ENCODE measurements at places on chromosomes 11 and 22.

DNA sequence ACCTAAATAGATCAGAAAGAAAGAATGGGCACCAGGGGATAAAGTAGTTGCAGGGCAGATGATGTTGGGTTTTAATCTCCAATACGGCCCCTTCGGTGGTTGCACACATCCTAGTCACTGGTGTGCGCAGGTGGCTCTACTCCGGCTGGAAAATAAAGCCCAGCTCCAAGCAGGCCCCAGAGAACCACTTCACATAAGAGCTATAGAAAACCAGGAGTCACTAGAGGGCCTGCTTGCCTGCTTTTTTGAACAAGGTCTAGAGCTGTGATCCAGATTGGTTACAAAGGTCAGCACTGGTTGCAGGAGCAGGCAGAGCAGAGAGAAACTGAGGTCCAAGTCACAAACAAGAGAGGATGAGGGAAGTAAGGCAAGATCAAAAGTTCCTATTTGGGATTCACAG is 41.5 kb upstream of the MS4A8 start:
- DNase-seq = no peak

DNA sequence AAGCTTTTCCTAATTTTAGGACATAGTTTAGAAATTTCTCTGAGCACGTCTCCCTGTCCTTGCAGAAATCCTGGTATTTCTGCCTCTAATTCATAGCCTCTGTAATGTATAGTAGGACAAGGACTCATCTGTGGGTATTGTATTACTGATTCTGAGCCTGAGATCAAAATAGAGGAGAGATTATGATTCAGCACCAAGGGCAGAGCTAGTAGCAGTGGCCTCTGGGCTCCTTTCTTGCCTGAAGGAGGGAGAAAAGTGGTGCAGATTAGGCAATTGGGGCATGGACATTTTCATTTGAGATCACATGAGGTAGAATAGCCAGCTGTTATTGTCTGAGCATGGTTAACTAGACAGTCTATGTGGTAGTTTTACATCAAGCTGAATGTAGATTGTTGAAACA is 2.8 kb downstream of the MADD start:
- no peak for DNase-seq

- no peak for DNase-seq
Measured at GRCh38 chr22:24208012-24208749, 26.9 kb downstream of the SUSD2 start.

DNA sequence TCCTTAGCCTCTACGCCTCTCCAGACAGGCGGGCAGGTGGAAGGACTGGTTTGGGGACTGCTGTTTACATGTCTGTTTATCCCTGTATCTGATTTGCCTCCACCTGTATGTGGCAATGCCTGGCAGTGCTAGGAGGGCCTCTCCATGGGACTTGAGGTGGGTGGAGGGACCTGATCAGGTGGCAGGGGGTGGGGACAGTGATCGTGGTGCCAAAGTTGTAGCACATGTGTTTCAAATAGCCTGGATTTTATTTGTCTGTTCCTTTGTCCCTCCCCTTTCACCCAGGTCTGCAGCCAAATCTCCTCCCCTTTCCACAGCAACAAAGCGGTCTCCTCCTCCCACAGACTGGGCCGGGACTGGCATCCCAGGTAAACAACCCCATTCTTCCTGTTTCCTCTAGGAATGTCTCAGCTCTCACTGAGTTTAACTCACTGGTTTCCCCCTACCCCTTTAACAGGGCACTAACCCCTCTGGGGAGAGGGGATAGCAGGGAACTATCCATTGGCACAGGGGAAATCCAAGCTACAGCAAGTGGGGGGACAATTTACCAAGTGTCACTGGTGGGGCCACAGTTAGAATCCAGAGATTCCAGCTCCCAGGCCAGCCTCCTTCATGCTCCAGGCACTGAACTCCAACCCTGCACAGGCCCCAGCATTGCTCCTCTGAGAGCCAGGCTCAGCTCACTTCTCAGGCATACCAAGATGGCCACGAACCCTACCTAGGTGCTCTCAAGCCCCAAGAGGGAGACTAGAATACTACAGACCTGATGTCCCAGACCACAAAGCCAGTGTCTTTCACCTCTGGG is 22.9 kb upstream of the TLCD5 start:
- no peak for DNase-seq

- no peak for DNase-seq
Measured at GRCh38 chr11:39190751-39191150, 2268.7 kb downstream of the LRRC4C start.

DNA sequence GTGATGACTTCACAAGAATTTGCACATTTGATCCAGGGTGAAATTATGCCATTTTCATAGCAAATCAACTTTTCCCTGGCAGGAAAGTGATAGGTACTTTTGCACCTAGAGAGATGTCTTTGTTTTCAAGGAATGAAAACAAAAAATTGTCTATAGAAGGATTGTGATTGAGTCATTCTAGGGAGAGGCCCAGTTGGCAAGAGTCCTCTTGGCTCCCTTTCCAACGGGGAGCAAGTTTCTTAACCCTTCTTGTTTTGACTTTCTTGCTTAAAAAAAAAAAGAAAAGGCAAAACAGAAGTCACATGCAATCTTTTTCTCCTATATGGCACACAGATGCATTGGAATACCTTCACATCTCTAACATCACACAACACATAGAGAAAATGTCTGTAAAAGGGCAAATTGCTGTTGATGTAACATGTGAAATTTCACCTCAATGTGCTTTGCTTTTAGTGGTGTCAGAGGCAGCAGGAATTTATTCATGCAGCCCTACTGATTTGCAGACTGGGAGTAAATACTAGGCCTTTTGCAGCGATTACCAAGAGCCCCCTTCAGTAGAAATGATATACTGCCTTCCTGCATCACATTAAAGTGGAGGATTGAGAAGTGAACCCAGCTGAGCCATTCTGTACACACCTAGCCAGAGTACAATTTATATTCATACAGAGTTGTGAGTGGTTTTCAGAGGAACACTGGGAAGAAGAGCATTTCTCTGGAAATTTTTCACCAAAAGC is 290.7 kb upstream of the MPPED2 start:
- DNase-seq = no peak

- no peak for DNase-seq
Measured at GRCh38 chr22:26095256-26095956, 73.9 kb upstream of the SEZ6L start.

- no peak for DNase-seq
Measured at GRCh38 chr11:115379528-115379927, 124.7 kb downstream of the CADM1 start.

GRCh38 chr11:116366980-116367645 is 405.7 kb downstream of the BUD13 start:
- no peak for DNase-seq

DNA sequence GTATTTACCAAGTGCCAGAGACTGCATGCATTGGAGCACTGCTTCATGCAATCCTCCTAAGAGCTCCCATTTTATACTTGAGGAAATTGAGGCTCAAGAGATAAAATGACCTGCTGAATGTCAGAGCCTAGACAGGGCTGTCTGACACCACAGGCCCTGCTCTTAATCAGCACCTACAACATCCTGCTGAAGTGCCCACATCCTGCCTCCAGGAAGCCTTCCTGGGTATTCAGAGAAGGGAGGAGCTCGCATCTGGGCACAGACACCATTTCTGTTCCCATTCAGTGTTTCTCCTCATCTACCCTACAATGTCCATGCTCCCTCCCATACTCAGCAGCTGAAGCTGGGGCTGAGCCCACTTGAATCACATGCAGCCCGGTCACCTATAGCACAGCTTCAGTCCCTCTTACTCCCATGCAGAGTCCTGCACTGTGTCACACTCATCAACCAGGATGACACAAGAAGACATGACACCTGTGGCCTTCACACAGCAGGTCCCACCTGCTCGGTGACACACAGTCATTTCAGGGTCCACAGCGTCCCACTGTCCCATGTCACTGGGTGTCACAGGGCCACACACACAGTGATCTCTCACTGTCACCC is 53.1 kb downstream of the PDE2A start:
- DNase-seq = no peak

DNA sequence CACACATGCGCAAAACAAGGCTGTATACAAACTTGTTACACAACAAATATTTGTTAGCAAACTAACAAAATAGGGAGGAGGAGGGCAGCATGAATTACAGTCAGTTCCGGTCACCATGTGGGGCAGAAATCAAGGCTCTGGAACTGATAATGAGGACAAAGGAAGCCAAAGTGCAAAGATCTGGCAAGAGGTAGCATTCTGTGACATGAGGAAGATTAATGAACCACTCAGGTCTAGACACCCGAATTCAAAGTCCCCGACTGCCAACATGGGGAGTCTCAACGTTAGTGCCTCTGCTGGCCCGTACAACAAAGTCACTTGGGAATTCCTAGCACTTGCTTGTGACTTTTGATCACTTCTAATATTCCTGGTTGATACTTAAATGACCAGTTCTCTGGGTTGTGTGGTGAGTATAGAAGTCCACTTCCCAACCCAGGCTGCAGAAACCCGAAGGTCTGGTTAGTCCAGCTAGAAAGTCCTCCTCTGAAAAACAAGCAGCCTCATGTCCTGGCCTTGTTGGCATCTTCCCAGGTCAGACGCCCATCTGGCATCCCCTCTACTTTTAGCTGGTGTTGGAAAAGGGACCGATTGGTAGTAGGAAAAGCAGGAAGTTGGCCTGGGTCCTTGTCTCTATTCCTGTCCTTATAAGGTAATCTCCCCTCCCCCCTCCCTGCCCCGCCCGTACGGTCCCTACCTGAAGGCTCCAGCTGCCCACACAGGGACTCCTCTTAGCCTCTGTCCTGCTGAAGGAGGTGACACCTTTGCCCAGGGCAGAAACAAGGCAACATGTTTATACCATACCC is 1.6 kb downstream of the SUN2 start:
- no peak for DNase-seq

- DNase-seq = no peak
Measured at GRCh38 chr11:105298174-105298573, 158.6 kb upstream of the CARD18 start.

DNA sequence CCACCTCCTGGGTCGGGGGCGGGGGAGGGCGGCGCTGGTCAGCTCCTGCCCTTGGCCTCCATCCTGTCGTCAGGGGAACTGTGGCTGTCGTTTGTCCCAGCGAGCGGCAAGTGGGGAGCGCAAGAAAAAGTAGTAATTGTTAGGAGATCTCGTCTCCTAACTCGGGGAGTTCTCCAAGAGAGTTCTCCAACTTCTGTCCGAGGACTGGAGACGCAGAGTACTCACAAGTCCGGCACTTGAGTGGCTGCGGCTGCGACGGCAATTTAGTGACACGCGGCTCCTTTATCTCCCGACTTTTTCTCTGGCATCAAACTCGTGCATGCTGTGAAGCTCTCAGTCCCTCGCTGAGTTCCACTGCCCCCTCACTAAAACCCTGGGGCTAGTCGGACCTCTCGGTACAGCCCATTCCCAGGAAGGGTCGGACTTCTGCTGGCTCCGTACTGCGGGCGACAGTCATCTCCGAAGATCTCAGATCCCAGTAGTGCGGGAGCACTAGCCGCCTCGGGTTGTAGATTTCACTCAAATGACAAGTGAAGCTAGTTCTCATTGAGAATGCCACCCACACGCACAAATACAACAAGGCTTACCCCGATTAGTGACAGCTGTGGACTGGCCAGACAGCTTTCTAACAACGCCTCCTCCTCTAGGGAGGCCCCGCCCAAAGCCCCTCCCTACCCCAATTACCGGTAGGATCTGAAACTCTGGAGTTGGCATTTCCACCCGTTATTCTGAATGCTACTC is at the start of gene PGR:
TSS of gene PGR (minus strand) at position 611 of the 741 bp plus-strand sequence. CDS start 743 bp downstream, outside the sequence.
- DNase-seq = no peak

- DNase-seq = no peak
Measured at GRCh38 chr22:36277482-36278291, 24.8 kb downstream of the APOL1 start.

DNA sequence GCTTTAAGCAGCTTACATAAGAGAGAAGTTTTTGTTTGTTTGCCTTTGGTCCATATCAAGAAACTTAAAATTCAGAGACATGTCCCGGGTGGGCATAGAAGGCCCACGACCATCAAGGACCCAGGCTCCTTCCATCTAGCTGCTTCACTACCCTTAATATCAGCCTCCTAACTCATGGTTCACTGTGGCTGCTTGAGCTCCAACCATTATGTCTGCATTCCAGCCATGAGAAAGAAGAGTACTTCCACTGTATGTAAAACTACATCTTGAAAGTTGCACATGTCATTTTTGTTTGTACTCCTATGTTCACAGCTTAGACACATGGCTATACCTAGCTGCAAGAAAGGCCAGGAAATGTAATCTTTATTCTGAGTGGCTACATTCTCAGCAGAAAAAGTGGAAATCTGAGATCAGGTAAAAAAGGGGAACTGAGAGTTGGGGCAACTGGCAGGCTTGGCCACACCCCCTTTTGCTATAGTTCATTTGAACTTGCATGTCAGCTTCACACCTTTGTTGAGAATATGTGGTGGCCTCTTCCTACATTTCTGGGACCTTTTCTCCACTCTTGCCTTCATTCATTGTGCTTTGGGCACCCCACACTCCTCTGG is 81.3 kb upstream of the TP53I11 start:
- no peak for DNase-seq

GRCh38 chr11:119169282-119169719 is 776 bp downstream of the NLRX1 start:
- DNase-seq = no peak

- DNase-seq = no peak
Measured at GRCh38 chr22:19169947-19170318, 8.6 kb downstream of the SLC25A1 start.

- no peak for DNase-seq
Measured at GRCh38 chr11:123700772-123701171, 40.7 kb downstream of the ZNF202 start.

GRCh38 chr22:47088480-47089158 is 326.2 kb downstream of the TBC1D22A start:
- no peak for DNase-seq

- DNase-seq = no peak
Measured at GRCh38 chr11:26137651-26138050, 194.3 kb upstream of the ANO3 start.

DNA sequence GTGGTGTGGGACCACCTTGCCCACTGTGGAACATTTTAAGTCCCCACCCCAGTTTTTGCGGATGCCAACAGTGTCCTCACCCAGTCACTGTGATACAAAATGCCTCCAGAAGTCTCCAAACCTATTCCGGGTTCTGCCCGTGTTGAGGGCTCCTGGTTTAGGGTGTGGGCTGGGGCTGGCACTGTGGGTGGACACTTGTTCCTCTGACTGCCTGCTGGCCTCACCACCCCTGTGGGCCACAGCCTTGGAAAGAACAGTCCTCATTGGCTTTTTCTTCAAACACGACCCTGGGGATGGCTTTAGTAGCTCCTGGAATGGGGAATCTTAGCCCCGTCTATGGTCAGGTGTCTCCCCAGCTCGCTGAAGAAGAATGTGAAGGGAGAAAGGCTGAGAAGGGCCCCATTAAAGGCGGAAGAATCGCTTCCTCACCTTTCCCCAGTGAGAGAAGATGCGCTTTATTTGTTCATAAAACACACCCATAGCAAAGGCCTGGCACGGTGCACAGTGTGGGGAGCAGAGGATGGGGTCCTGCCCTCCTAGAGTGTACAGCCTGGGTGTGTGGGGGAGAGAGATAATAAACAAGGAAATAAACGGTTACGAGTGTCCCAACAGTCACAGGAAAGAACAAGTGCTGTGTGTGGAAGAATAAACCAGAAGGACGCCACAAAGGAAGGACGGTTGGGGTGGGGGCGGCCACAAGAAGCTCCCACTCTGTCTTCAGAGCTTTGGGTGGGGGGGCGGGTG is 91.6 kb upstream of the SLC22A12 start:
- no peak for DNase-seq

- no peak for DNase-seq
Measured at GRCh38 chr11:8234425-8234821, 29.3 kb downstream of the LMO1 start.
